ENCODE measurements at places on chromosomes 4 and X.

DNA sequence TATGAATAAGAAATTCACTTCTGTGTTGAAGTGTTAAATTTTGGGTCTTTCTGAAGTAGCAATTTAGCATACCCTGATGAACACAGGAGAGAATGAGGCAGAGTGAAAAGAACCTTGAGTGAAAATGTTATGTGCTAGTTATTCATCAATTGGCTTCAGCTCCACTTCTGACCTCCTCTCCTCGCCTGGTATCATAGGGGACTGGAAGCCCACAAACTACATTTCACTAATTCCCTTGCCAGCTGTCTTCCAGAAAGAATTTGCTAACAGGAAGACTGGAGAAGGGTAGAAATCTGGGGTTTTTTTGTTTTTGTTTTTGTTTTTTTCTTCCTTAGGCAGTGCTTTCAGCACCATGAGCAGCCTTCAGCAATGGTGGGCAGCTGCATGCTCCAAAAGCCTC, 5.5 kb upstream of the DAPP1 start:
- DNase-seq, result no peak

- DNase-seq, result no peak
These were observed 216.6 kb downstream of the DHRSX start for GRCh38 chrX:2284133-2284532.

GRCh38 chrX:57900975-57901374, 9.3 kb downstream of the ZXDA start:
- peak; percentile 68 for DNase-seq

GRCh38 chr4:8589336-8589735, 3.2 kb upstream of the CPZ start:
- no peak for DNase-seq

GRCh38 chr4:1449475-1449832, 43.2 kb upstream of the NKX1-1 start:
- DNase-seq, result no peak

GRCh38 chr4:103424853-103425252, 226.7 kb upstream of the CENPE start:
- DNase-seq, result peak; percentile 3

GRCh38 chrX:151538190-151539122, 25.0 kb upstream of the PASD1 start:
- no peak for DNase-seq

- no peak for DNase-seq
These were observed 608.4 kb upstream of the HTR2C start for GRCh38 chrX:113975441-113975840.

DNA sequence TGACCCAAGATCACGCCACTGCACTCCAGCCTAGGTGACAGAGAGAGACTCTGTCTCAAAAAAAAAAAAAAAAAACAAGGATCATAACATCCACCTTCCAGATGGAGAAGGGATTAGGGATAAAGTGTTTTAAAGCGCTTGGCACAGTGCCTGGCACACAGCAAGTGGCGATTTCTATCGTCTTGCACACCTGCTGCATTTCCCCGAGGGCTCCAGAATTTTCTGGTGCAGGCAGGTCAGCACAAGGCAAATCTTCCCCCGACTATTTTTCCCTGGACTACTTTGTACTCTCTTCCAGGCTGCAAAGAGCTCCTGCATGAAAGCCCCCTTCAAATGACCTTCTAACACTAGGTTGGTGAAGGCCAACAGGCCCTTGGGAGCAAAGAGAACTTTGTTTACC, 57.3 kb downstream of the APBB2 start:
- DNase-seq, result no peak

- no peak for DNase-seq
These were observed 171.4 kb downstream of the ARHGEF9 start for GRCh38 chrX:63613531-63614028.

DNA sequence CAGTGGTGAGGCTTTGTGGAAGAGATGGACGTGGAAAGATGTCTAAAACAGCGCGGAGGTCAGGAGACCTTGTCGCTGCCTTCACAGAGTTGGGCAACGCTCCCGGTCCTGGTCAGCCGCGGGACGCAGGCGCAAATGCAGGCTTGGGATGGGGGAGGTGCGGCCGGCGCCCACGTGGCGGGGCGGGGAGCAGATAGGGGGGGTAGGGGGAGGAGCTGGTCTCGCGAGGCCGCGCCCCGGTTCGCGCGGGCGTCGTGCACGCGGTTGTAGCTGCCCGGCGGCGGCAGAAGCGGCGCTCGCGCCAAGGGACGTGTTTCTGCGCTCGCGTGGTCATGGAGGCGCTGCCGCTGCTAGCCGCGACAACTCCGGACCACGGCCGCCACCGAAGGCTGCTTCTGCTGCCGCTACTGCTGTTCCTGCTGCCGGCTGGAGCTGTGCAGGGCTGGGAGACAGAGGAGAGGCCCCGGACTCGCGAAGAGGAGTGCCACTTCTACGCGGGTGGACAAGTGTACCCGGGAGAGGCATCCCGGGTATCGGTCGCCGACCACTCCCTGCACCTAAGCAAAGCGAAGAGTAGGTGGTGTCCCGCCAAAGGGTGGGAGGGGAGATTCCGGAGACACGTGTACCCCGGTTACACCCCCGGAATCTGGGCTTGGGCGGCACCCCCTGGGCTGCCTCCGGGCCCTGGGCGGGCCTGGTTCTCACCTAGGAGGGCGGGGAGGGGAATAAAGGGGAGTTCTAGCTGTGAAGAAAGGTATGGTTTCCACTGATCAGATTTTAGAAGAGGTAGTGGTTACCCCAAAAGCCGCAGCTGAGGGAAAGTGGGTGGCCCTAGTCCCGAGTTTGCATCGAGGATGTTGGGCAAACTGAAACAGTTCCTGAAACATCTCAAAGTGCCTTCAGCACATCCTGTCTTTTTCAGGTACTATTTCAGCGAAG, at the start of gene PRDX4:
Gene PRDX4 (plus strand): TSS at position 255 of the 939 bp plus-strand sequence. CDS start 78 bp downstream, at position 333.
- peak; percentile 85 for DNase-seq

- DNase-seq, result no peak
These were observed 18.2 kb downstream of the MRPL1 start for GRCh38 chr4:77880784-77881183.

DNA sequence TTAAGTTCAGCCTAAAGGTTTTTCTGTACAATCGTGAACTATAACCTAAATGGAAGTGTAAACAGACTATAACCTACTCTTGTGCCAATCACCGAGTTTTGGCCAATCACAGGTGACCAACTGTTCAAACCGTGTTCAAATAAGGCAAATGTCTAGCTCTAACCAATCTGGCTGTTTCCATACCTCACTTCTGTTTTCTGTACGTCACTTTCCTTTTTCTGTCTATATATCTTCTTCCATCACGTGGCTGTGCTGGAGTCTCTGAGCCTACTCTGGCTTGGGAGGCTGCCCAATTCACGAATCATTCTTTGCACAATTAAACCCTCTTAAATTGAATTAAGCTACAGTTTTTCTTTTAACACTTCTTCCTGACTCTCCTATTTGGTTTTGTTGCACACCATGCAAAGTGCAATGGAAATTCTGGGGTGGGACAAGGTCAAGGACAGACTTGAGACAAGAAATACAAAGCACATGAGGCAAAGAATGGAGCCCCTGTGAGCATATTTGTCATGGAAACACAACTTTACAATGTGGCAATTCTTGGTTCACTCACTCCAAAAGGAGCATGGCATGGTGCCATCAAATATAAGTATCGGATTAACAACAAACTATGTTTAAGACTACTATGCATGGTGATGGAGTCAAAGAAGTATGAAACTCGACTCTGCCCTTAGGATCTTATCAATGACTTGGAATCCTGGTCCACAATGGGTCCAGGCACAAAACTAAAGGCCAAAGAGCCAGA, 115.7 kb upstream of the FAM9B start:
- DNase-seq, result peak; percentile 7

DNA sequence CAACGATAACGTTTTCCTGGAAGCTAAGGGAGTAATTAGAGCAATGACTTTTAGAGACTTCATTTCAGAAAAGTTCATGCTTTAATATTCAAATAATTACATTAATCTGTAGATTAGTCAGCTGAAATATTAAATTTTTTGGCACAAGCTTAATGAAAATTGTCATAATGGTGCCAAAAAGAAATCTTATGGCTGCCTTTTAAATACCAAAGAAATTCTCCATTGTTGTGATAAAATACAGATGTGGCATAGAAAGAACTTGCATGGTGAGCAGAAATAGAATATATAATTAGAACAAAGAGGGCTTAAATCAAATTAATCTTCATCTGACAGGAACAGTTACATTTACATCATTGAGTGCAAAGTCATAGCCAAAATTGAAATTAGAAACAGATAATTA, 263.5 kb downstream of the AFF2 start:
- no peak for DNase-seq

- DNase-seq, result no peak
These were observed 32.3 kb downstream of the AFF1 start for GRCh38 chr4:86967073-86967472.

DNA sequence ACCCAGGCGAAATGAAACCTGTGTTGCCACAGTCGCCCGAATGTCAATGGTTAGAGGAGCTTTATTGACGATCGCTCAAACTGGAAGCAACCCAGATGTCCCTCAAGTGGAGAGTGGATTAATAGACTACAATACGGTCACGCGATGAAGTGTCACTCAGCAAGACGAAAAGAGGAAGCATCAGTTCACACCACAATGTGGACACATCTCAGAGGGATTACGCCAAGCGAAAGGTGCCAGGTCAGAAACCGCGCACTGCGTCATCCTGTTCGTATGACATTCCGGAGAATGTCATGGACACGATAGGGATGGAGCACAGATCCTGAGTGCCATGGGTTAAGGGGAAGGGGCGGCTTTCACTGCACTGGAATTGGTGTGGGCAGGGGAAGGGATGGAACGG, 111.7 kb downstream of the HMX1 start:
- DNase-seq, result no peak

All from M059J (cell line).